Muscle of back (tissue), 13 donors: ENCODE measurements at places on chromosomes 4 and X.

- no peak for DNase-seq
Observed at GRCh38 chr4:141569141-141569540, 67.2 kb upstream of the IL15 start.

- no peak for DNase-seq
Observed at GRCh38 chrX:50704360-50704759, 109.6 kb downstream of the SHROOM4 start.

GRCh38 chr4:74919783-74920182, 13.1 kb upstream of the PARM1 start:
- DNase-seq: no peak

DNA sequence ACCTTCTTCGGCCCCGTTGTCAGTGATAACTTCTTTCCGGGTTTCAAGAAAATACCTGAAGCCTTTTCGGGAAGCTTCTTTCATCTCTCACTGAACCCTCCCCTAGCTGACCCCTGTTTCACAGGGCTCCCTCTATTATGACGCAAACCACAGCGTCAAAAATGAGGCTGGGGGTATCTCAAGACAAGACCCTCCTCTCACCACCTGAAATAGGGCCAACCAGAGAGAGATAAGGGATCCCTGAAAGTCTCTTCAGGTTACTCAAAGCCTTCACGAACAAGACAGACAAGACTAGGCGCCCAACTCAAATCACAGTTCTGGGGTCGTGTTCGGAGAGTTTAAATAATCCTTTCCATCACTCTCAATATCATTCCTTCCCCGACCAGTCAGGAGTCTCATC, 1.2 kb downstream of the PHF8 start:
- DNase-seq: peak; percentile 35

- no peak for DNase-seq
Observed at GRCh38 chrX:120361764-120362305, at the start of gene ATP1B4. Gene ATP1B4 (plus strand): TSS chrX:120362089. CDS start chrX:120362169, 80 bp downstream.

DNA sequence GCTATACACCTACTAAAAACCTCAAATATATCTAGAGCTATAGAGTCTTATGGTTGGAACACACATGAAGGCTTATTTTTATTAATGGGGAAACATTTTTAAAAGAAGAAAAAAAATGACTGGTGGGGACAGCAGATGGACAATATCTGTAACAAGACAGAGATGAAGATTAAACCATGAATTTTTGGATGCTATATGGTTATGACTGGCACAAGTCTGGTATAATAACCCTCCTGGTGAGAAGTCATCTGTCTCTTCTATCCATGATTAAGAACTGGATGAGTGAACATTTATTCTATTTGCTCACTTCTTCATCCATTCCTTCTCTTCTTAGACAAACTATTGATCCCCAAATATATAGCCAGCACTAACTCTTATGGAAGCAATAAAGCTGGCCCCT, 104.4 kb downstream of the EFHC2 start:
- no peak for DNase-seq

DNA sequence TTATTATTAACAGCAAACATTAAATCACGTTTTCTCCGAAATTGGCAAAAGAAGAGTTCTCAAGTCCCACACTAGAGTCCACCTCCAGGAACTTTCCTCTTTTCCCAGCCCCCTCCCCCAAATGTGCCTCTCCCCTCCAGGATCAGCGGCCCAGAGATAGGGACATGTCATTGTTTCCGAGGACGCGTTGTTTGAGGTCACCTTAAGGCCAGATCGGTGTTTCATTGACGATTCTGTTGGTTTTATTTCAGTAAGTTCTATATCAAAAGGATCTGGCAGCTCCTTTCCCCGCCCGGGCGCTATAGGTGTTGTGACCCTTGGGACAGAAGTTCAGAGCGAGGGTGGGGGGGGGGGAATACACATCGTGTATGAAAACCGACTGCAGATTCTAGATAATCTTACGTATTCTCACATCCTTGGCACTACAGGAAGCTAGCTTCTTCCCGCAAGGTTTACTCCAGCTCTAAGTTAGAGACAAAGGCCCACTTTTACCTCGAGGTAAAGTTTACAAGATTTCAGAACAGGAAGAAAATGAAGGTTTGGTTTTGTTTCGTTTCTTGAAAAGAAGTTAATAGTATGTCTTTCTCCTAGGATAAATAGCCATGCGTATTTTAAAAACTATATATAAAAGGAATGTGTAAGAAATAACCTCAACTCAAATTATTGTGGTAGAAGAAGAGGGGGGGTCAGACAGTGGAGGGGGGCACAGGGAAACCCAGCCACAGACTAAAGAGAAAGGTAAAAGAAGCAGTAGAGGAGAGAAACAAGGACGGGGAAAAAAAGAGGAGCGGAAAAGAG, 739 bp upstream of the MSX1 start:
- no peak for DNase-seq

DNA sequence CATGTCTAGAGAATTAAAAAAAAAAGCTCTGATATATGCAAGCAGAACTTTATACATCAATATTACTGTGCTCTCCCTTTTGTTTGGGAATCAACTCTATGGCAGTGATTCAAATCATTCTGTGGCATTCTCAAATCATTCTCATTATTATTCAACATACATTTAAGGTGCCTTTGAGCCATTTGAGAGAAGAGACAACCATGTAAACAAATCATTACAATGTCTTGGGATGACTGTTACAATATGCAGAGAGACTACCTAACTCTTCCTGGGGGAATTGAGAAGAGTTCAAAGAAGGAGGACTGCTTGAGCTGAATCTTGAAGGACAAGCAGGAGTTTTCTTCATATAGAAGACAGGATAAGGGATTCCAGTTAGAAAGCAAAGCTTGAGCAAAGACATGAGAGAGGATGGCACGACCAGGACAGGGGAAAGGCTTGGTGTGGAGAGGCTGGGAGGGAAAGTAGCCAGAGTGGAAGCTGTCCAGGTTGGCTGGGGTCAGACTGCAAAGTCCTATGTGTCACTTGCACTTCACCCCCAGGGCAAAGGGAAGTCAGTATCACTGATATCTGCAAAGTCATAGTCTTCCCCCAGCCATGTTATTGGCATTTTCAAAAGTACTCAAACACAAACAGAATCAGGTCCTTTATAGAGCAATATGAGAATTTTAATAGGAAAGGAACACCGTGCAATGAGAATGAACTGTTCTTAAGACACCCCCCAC, 9.0 kb downstream of the SEC24D start:
- DNase-seq: no peak

DNA sequence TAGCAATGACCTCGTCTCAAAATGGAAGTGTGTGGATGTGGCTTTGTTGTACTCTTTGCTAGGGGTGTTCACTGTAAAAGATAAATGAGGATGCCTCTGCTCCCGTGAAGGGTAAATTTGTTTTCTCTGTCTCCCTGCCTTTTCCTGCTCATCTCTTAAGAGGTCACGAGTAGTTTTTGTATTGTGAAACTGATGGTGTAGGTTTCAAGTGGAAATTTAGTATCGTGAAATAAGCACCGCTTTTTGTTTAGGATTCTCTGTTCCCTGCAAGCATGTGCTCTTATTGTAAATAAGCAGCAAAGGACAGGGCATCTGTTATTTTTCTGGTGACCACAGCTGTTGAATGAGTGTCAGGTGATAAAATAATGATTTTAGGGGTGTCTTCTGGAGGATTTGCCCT, 104.6 kb downstream of the PHEX start:
- DNase-seq: no peak

DNA sequence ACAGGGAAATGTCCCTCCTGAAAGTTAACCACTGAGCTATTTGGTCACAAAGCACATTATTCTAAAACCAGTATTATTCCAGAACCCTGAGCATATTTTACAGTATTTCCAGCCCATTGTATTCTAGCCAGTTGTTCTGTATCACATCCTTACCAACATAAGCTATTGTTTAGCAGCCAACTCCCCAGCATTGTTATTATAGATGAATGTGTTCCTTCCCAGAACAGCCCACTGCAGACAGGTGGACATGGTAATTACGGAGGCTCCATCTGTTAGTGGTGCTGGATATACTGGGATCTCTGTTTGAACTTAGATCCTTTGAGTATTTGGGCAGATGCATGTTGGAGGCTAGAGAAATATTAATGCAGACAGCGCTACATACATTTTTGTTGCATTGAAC, 126.1 kb downstream of the MGST2 start:
- no peak for DNase-seq

- DNase-seq: no peak
Observed at GRCh38 chr4:168880811-168881595, 129.1 kb downstream of the CBR4 start.

GRCh38 chr4:186759990-186760389, 36.3 kb upstream of the FAT1 start:
- DNase-seq: no peak

DNA sequence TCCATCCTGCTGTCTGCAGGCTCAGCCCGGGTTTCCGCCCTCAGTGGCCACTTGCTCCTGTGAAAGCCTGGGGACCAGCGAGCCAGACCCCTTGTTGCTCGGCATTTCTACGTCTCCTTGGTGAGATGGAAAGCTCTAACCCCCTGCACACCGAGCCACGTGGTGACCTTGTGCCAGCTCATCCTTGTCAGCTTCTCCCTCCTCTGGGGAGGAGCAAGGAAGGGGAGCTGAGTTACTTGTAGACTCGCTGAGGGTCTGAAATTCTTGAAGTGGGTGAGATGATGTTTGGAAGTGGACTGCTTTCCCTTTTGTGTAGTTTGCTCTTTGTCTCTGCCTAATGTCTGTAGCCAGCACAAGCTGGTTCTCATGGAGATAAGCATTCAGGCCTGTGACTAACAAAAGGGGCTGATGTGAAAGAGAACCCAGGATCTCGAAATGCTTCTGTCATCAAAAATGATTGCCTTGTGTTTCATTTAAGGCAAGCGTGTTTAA, 29.3 kb downstream of the RGS12 start:
- no peak for DNase-seq

- no peak for DNase-seq
Observed at GRCh38 chr4:139676913-139677585, 11.4 kb downstream of the MGST2 start.

GRCh38 chr4:174592985-174593335, 70.7 kb upstream of the HPGD start:
- no peak for DNase-seq

GRCh38 chr4:139719381-139720101, 53.9 kb downstream of the MGST2 start:
- DNase-seq: no peak

DNA sequence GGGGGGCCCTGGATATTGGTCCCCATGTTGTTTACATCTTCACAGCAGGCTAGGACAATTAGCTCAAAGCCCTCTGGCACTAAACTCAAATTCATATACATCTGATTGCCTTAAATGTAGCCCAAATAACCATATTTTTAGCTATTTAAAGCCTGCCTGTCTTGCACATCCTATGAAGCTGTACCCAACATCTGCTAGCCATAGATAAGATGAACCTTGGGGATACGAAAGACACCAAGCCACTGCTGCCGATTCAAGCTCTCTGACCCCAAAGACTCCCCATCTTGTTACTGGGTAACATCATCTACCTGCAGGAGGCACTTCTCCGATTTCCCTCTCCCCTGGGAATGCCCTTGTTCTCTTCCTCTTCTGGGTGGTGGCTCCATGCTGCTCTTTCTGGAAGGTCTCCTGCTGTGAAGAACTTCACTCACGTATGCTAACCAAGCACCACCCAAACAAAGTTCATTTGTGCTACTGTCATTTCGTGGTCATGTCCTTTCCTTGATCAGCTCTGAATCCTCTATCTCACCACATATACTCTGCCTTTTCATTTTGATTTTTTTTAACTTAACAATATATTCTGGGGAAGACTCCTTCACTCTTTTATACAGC, 107.7 kb upstream of the ATXN3L start:
- DNase-seq: no peak

DNA sequence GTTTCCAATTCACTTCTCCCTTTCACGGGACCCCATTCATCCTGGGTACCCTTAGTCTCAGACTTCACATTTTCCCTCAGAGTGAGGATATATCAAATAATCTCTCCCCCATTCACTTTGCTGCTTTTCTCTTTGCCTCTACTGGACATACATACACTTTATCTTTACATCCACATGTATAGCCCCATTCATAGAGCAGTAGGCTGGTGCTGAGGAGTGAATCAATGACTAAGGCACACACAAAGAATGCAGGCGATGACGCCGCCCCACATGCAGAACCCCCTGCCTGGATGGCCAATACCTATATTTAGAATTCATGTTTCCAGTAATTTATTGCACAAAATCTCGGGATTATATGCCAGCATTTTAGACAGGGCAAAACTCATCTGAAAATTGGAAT, 554.3 kb upstream of the TENM3 start:
- no peak for DNase-seq

DNA sequence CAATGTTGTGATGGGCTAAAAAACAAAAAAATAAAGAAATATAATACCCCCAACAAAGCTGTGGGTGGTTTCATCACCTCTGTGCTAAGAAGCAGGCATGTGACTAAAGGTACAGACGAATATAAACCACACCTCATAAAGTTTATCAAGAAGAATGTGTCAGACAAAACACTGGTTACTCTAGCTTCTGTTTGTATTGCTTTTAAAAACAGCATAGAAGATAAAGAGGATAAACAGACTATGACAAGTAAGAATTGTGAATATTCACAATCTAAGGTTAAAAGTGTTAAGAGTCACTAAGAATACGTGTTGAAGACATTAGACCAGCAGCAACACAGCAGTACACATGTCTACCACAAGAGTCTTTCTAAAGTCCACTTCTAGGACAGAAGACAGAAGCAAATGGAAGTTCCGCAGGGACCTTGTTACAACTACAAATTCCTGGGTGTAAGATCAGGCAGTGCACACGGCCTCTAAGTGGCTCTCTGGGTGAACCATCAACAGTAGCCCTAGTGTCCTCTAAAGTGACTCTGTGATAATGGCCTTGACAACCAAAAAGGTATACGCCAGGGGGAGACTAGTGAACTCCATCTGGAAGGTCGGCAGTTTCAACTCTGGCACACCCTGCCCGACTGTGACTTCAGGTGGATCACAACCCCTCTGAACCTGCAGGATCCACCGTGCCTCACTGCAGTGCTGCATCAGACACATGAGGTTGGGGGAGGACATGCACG, 8.3 kb upstream of the FGFBP2 start:
- DNase-seq: no peak
